Endodermal cell (in vitro differentiated cells): ENCODE measurements at places on chromosomes 13 and 19. TPM values are rescaled to one million over a fixed set of nuclear protein-coding genes. Genes with fewer than 3 reads are reported as not detected.
A peak's percentile ranks its signal among the peaks of the same experiment; 100 is the strongest.

DNA sequence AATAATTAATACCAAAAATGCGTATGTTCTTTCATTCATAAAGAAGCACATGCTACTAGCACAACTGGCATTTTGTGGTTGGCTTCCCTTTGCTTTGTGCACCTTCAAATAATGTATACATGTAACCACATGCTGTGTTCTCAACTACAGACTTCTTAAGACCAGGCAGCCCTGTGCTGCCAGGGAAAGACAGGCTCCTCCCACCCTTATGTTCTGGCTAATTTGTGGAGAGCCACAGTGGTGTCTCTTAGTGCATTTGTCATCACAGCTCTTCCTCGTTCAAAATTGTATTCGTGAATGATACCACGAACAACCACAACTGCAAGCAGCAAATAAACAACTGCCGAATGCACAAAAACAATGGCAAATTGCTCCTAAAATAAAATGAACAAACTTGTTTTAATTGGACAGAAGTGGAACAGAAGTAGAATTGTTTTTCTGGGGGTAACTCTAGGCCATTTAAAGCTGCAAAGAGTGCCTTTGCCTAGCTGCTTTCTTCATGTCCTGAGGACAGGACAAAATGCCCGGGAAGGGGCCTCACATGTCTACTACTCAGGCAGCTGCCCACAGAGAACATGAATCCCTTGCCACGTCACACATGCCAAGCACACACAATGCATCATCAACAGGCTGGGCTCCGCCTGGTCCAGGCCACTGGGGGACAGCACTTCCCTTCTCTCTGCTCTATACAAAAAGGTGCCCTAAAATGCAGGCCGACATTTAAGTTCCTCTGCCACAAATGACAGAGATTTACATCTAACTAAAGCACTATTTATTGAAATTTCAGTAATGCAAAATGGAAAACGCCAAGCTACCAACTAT is 21.7 kb downstream of the IRS2 start:
- DNase-seq, result no peak

GRCh38 chr19:16042533-16043085 is 33.7 kb upstream of the TPM4 start:
- DNase-seq, result no peak

DNA sequence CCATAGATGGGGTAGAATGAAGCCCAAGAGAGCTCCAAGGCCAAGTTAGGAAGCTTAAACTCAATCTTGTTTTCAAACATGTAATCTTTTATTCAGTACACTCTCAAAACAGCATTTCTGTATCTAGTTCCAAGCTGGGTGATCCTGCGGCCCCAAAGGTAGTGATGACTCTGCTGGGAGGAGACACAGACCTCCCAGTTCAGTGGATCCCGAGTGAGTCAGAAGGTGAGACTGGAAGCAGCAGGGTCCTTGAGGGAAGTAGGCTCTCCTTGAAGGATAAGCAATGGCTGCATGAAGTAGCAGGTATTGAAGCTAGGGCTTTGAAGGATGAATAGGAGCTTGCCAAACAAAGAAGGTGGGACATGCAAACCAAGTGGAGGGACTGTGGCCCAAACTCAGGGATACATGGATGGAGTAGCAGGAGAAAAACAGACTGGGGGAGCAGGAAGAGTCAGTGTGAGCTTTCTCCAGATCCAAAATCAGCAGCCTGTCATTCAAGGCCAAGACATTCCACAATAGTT is 9.6 kb downstream of the TINCR start:
- no peak for DNase-seq

DNA sequence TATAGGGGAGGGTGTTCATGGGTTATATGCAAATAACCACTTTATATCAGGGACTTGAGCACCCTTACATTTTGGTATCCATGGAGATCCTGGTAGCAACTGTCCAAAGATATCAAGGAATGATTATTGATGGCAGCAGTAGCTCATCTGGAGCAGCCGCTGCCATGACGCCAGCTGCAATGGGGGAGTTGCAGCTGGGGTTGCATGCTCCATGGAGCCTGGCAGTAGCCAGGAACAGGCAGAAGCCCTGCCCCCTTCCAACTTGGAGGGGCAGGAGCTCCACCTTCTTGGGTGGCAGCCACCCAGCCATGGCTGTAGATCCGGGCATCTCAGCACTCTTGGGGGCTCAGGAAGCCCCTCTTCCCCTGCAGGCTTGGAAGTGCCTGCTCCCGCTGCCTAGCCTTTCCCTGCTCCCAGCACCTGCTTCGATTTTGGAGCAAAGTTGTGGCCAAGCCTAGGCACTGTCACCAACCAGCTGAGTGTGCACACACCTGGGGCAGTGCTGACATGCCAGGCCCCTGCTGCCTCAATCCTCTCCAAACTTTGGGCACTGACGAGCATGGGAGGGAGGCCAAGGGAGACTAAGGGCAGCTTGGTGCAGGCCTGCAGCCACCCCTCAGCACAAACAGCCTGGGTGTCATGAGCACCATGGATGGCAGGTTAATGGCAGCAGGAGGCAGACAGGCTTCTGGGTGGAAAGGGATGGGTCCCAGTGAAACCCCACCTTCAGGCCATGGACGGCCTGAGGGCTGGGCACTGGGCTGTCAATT is 235.6 kb upstream of the CSNK1A1L start:
- no peak for DNase-seq

- peak; percentile 56 for DNase-seq
Measured at GRCh38 chr19:16627193-16627927, 644 bp downstream of the MED26 start.

- DNase-seq, result no peak
Measured at GRCh38 chr13:64429691-64430090, 2800.4 kb downstream of the PCDH9 start.

POLD1 gene
- total RNA-seq, result 106 TPM in 2 replicates
